ENCODE measurements at places on chromosomes 16 and 17.
A peak's percentile ranks its signal among the peaks of the same experiment; 100 is the strongest.

GRCh38 chr16:67198238-67198734 is 645 bp upstream of the ELMO3 start:
- DNase-seq: peak; percentile 26

GRCh38 chr17:50745631-50746030 is 21.7 kb downstream of the ANKRD40CL start:
- DNase-seq: no peak

DNA sequence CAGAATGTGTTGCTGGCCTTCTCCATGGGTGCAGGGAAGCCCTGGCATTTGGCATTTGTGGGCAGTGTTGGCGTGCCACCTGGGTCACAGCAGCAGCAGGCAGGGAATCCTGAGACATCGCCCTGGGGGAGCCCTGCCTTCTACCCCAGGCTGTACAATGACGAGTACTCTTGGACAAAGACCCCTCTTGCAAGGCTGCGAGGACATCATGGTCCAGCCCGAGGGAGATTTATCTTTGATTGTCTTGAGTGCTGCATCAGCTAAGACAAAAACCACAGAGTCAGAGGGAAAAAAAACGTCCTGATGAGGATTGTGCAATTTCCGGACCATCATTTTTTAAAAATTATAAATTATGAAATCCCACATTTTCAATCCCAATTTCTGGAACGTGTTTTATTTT is 3.7 kb downstream of the CRISPLD2 start:
- DNase-seq: no peak

GRCh38 chr16:81446907-81447268 is 2.3 kb downstream of the CMIP start:
- DNase-seq: no peak

- DNase-seq: no peak
Observed at GRCh38 chr16:27113341-27113841, 46.7 kb downstream of the C16orf82 start.

DNA sequence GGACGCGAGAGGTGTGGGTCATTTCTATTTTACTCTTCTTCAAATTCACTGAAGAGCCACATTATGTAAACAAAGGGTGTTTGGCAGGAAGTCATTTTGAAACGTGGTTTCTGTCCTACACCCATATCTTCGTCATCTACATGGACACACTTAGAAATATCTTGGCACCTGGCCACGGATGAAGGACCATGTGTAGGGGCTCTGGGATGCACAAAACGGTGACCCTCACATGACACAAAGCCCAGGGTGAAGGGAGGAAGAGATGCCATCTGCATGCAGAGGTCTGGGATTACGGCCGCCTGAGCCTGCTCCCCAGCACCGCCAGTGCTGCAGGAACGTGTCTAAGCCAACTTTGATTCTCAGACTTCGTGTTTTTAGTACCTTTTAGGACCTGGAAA is 130.2 kb upstream of the CHMP6 start:
- no peak for DNase-seq

- DNase-seq: peak; percentile 96
Observed at GRCh38 chr17:17792551-17793377, 44.0 kb downstream of the SREBF1 start.

- DNase-seq: peak; percentile 33
Observed at GRCh38 chr17:28916302-28916934, 13.5 kb upstream of the DHRS13 start.

DNA sequence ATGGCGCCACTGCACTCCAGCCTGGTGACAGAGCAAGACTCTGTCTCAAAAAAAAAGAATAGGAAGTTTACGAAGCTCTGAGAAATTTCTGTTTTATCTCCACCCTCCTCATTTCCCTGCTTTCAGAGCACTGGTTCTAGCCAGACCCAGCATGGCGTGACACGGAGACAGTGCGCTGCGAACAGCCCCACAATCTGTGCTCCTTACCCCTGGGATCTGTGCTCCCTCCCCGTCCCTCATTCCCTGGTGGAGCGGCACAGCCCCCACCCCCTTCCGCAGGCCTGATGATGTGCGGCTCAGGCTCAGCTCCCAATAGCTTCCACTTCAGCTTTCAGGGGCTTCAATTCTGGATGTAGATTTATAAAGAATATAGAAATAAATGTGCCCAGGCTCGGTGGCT is 56.1 kb upstream of the ENDOV start:
- DNase-seq: no peak

DNA sequence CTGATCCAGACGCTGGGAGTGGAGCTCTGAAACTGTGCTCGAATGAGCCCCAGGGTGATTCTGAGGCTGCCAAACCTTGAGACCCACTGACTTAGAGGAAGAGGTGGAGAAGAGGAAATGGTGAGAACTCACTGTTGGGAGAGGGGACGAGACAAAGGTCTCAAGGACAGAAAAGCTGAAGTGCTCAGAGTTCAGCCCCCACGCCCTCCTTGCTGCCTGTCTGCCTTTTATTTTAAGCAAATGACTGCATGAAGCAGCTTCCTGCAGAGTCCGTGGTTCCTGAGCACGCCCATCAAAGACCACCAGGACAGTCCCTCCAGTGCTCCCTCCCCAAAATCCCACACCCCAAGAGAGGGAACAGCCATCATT is 20.4 kb downstream of the COTL1 start:
- DNase-seq: no peak

GRCh38 chr17:80759377-80759673 is 214.7 kb downstream of the RPTOR start:
- DNase-seq: no peak

- DNase-seq: no peak
Observed at GRCh38 chr17:9509236-9509816, 66.3 kb downstream of the STX8 start.

- DNase-seq: no peak
Observed at GRCh38 chr16:49886554-49887094, 30.7 kb upstream of the ZNF423 start.

DNA sequence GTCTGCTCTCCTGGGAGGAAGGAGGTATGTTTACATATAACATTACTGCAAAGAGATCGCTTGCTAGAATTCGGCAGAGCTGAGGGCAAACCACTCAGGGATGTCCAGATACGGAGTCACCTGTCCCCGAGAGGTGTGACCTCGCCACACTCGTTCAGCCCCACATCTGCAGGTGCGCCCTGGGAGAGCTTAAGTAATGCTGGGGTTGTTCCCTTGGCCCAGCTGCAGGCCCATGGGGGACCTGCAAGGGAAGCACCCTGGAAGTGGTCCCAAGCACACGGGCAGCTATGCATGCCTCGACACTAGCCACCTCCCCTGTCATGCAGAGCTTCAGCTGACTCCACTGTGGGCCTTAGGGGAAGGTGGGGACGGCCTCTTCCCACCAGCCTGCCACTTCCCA is 22.2 kb downstream of the USP22 start:
- no peak for DNase-seq

DNA sequence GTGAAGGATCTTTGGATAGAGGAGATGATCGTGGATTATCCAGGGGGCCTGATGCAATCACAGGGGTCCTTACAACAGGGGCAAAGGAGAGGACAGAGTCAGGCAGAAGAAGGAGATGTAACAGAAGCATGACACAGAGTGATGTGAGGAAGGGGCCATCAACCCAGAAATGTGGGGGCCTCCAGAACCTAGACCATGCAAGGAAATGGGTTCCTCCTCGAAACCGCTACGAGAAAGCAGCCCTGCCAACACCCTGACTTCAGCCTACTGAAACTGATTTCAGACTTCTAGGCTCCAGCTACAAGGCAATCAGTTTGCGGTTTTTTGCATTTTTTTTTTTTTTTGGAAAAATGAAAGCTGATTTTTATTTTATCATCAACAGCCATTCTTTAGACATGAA is 34.0 kb downstream of the ZFHX3 start:
- DNase-seq: no peak

DNA sequence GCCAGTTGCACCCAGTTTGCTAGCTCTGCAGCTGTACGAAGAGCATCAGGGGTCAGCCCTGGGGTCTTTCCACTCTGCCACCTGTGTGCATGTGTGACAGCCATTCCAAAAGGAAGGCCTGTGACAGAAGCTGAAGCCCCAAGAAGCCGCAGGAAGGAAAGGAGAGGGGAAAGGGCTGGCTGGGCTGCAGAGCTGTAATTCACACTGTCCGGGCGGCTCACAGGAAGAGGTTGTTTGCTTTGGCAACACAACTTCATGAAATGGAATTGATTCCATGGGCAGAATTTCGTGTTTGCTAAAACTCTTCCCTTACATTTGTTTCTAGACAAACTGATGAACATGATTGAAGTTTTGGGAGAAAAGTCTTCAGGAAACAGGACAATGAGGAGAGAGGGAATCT is 14.8 kb downstream of the TMEM204 start:
- no peak for DNase-seq

GRCh38 chr17:10186771-10187410 is 11.5 kb downstream of the GAS7 start:
- no peak for DNase-seq

GRCh38 chr16:28205117-28205899 is 6.5 kb downstream of the XPO6 start:
- DNase-seq: no peak

- DNase-seq: no peak
Observed at GRCh38 chr16:66155933-66156332, 210.6 kb upstream of the CDH5 start.

DNA sequence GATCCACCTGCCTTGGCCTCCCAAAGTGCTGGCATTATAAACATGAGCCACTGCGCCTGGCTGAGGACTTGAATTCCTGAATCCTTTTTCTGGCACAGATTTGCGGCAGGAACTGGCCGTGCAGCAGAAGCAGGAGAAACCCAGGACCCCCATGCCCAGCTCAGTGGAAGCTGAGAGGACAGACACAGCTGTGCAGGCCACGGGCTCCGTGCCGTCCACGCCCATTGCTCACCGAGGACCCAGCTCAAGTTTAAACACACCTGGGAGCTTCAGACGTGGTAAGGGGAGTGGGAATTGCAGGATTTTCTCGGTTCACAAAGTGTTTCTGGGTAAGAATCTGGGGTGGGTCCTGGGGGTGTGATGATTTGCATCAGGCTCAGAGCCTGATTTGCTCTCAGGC is 41.0 kb downstream of the NDE1 start:
- DNase-seq: no peak

DNA sequence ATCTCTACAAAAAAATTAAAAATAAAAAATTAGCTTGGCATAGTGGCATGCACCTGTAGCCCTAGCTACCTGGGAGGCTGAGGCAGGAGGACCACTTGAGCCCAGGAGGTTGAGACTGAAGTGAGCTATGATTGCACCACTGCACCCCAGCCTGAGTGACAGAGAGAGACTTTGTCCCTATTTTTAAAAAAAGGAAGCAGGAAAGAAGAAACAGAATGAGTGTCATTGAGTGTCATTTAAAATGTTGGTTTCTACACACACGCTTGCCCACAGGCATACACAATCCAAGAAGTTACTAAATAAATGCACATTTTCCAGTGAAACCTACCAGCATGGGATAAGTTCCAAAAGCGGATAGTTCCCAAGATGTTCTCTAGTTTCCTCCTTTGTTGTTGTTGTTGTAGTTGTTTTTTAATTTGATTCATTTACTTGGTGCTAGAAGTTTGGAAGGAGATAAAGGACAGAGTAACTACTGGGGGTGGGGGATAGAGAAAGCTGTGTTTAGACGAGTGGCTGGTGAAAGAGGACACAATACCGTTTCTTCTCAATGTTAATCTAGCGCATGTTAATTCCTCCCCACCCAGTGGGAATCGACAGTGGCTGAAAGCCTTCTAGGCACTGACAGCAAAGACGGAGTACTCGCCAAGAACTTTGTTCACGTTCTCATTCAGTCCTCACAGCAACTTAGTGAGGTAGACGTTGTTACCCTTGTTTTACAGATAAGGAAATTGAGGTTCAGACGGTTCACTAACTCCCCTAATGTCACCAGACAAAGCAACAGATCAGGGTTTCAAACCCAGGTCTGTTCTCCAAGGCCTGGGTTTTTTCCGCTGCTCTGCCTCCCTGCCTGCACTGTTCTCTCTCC is 17.3 kb downstream of the MRPS23 start:
- DNase-seq: no peak

DNA sequence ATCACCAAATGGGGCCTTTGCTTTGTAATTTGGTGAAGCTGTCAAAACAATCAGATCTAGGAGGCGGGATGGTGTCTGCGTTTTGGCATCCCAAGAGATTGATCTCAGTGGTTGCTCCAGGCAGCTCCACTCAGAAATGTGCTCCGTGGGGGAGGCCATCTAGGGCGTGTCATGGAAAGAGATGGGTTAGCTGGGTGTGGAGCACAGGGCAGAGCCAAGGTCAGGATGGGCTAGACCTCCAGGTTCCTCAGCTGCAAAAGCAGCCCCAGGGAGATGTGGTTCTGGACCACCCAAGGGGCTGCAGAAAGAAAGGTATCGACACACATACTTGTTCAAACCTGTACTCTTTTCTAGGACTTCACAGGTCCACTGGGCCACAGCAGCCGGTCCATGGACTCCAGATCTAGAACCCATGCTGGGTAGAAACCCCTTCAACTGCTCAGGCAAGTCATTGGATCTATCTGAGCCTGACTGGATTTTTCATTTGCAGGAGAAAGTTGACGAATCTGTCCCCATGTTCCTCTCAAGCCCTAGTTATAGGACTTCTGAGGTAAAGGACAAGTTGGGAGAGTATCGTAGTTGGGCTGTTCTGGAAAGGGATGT is 270.2 kb upstream of the RPL38 start:
- DNase-seq: no peak

DNA sequence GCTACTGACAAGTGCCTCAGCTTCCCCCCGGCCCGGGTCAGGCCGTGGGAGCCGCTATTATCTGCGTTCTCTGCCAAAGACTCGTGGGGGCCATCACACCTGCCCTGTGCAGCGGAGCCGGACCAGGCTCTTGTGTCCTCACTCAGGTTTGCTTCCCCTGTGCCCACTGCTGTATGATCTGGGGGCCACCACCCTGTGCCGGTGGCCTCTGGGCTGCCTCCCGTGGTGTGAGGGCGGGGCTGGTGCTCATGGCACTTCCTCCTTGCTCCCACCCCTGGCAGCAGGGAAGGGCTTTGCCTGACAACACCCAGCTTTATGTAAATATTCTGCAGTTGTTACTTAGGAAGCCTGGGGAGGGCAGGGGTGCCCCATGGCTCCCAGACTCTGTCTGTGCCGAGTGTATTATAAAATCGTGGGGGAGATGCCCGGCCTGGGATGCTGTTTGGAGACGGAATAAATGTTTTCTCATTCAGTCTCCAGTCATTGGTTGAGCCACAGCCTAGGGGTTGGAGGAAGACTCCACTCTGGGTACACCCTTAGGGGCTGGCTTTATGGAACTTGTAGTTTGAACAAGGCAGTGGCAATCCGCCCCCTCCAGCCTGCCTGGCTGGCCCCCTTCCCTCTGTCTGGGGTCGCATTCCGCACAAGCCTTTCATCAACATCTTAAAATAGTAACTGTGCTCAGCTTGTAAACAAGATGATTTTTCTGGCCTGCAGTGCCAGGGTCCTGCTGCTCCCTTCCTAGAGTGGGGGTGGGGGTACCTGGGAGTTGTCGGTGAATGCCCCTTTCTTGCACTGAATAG is 4.1 kb downstream of the SYNGR2 start:
- DNase-seq: no peak

GRCh38 chr17:71023249-71024030 is 854.1 kb downstream of the KCNJ2 start:
- no peak for DNase-seq

DNA sequence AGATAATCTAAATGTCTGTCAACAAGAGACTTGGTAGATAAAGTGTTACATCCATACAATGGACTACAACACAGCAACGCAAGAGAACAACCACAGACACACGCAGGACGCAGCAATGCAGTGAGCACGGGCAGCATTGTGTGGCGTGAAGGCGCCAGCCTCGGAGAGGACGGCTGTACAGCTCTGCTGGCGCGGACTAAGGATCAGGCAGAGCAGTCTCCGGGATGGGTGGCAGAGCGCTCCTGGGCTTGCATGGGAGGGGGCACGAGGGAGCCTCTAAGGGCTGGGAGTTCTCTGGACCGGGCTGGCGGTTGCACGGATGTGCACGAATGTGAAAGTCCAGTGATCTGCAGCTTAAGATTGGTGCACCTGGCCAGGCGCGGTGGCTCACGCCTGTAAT is 34.5 kb downstream of the ACTG1 start:
- DNase-seq: no peak

- no peak for DNase-seq
Observed at GRCh38 chr16:88088161-88088581, 136.9 kb downstream of the BANP start.
